ENCODE measurements at places on chromosomes 2 and 18. TPM values are rescaled to one million over a fixed set of nuclear protein-coding genes. Genes with fewer than 3 reads are reported as not detected.

GAREM1 gene
- 6.3 TPM for polyA plus RNA-seq

KCNIP3 gene
- polyA plus RNA-seq, result 6.5 TPM

RNU2-63P gene
- 1.4 TPM for polyA plus RNA-seq

C2orf80 gene
- polyA plus RNA-seq, result not detected

PNKD gene
- polyA plus RNA-seq, result 145 TPM

TTL gene
- 8.5 TPM for polyA plus RNA-seq

LAMA1 gene
- polyA plus RNA-seq, result 29.0 TPM

SCN2A gene
- polyA plus RNA-seq, result 0.86 TPM

TNFRSF11A gene
- 4.1 TPM for polyA plus RNA-seq

ITGB6 gene
- 20.3 TPM for polyA plus RNA-seq

PLEKHB2 gene
- polyA plus RNA-seq, result 54.0 TPM

DSG4 gene
- polyA plus RNA-seq, result 0.41 TPM

CRYGD gene
- 0.47 TPM for polyA plus RNA-seq

MIB1 gene
- 8.3 TPM for polyA plus RNA-seq
